ENCODE measurements at places on chromosomes 12 and 14.

GRCh38 chr12:103547929-103548328, 39.1 kb upstream of the STAB2 start:
- DNase-seq: no peak

DNA sequence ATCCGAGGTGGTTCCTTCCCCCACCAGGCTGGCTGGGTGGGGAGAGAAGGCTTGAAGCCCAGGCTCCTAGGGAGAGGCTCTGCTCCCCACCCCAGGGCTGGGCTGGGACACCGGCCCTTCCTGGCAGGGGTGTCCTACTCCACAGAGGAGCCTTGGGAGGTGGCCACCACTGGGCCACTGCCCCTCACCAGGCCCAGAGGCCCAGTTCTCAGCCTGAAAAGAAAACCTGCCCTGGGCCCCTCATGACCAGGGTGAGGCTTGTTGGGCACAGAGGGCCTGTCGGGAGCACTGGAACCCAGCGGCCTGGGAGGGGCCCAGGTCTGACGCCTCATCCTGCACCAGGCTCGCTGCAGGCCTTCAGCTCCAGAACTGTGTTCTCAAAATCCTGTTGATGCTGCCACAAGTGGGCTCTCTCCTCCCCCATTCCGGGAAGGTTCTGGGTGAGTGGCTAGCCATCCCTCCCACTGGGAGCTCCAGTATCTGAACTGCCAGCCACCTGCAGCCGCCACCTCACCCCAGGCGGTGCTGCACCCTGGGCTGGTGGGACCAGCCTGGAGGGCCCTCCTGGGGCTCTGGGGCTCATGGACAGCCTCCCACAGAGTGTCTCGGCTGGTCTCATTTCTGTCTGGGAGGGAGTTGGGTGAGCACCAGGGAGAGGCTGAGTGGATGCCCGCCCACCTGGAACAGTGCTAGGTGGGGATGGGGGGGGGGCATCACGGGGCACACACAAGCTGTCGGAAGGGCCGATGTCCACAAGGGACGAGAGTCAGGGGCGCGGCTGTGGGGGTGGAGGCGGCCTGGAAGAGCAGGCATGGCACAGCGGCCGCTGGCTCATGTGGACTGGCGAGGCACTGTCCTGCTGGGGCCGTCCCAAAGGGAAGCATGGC, 11.8 kb downstream of the BAG5 start:
- no peak for DNase-seq

GRCh38 chr12:5441497-5442236, 9.8 kb downstream of the NTF3 start:
- DNase-seq: peak; percentile 43

GRCh38 chr14:101017209-101017608, 113.7 kb upstream of the RTL1 start:
- no peak for DNase-seq

DNA sequence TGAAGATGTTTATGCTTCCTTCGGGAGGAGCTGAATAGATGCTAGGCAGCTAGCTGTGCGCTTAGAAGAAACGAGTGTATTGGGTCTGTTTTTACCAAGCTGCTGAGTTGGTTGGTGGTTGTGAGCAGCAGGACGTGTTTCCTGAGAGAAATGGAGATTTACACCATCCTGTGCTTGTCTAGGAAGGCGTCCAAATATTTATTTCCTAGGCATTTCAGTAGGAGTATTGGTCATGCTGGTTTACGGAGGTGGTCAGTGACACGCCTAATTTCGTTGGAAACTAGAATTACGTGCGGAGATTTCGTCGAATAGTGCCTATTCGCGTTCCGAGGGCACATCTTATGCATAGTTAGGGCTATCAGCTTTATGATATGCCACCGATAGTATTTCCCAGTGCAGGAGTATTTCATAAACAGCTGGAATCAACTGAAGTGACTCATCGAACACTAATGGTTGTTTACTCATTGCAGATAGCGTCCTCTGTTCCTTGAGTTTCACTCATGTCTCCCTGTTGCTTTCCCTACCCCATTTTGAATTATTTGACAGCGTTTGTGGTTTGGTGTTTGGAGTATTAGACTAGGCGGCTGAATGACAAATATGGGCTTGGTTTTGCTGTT, 780 bp downstream of the TBC1D15 start:
- no peak for DNase-seq

GRCh38 chr14:41607966-41608663, 1.4 kb downstream of the LRFN5 start:
- no peak for DNase-seq

DNA sequence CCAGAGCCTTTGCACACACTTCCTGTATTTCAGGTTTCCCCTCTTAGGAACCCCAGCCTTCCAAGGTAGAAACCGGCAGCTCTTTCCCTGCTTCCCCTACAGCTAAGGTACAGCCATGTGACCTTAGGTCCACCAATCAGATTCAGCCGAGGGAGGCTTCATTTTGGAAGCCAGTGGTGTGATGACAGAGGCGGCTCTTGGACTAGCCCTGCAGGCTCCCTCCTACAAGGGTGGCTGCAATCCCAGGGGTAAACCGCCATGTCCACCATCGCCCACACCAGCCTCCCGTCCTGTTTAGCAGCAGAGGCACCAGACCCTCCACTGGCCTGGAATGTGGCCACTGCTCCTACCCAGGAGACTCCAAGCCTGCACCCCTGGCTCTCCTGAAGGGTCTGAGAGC, 65.6 kb downstream of the SERPINA3 start:
- DNase-seq: no peak

- DNase-seq: no peak
These were observed 180.5 kb downstream of the KITLG start for GRCh38 chr12:88399811-88400210.

DNA sequence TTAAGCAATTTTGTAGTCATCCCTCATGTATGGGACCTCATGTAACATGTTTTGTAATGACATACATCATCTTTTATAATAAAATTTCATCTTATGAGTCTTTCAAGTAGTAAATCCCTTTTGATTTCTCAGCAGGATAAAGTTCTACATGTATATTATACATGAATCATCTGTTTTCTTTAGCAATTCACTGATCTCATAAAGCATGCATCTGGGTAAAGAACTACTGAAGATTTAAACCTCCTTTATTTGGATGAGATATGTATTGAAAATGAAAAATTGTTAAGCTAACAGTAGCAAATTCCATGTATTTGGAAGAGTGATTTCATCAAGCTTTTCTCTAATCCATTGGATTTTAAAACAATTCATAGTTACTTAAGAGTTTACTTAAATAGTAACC, 126.9 kb downstream of the KITLG start:
- DNase-seq: no peak

GRCh38 chr14:104682107-104682593, 7.3 kb upstream of the INF2 start:
- no peak for DNase-seq

GRCh38 chr12:3020850-3021435, 56.2 kb upstream of the TSPAN9 start:
- DNase-seq: no peak

DNA sequence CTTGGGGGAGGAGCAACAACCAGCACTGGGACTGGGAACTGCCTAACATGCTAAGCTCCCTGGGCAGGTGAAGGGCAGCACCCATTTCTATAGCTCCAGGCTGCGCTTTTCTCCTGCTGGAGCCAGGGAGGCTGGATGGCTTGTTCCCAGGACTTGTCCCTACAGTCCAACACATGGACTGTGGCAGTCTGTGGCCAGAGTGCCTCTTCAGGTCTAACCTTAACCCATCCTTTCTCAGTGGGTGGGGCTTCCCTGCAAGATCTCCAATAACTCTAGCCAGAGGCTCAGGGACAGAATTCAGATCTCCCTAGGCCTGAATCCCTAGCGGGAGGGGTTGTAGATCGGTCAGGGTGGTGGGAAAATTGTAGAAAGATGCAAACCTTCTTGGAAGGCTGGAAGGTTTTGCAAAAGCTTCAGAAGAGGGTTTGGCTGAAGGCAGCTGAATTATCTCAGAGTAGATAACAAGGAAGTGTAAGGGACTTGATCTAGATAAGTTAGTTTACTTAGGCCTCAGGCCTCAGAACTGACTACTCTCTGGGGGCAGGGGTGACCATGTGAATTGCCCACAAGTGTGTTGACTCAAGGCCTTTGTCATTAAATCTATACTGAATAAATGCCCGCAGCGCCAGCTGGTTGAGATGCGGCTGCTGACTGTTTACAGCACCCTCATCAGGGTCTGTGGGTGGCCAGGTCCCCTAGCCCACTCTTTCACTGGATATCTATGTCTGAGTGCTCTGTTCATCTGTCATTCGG, 60.7 kb downstream of the SSPN start:
- DNase-seq: no peak

GRCh38 chr12:50650285-50650684, 113.6 kb upstream of the ATF1 start:
- no peak for DNase-seq

- peak; percentile 47 for DNase-seq
These were observed 46.0 kb downstream of the MYO1H start for GRCh38 chr12:109393437-109394345.

- DNase-seq: peak; percentile 56
These were observed at the start of gene RTN1 for GRCh38 chr14:59870277-59871165. TSS of gene RTN1 (minus strand) at chr14:59870776. CDS start at chr14:59870630, 146 bp downstream.

DNA sequence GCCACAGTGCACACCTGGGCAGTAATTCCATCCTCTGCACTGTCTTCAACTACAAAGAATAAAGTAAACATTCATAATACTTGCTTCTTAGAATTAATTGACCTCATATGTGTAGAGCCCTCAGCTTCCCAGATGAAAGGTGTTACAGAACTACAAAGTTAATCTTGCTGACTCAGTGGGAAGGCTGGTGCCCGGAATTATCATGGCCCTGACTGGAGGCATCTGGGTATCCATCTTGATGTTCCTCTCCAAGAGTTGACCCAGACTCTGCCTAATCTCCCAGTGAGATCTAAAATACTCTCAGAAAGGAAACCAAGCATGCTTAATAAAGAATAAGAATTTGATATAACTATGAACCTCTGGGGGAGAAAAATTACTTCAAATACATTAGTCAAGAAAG, 147.0 kb upstream of the ARID2 start:
- DNase-seq: no peak

GRCh38 chr14:54591866-54592265, 24.9 kb downstream of the SAMD4A start:
- no peak for DNase-seq

GRCh38 chr12:19129122-19129485, 429 bp upstream of the PLEKHA5 start:
- DNase-seq: no peak

DNA sequence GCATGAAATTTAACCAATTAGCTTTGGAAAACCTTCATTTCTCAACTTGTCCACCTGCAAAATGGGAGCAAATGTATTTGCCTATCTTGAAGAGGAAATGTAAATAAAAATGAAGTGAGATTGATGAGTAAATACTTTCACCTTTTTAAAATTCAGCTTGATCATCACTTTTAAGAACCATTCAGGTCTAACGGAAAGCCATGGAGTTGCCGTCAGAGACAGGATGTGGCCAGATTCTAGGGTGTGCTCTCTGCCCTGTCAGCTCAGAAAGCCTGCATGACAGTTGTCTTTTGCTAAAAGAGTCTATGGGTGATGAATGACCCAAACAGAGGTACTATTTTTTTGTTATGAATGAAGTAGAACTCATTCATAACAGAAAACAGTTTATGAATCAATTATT, 104.3 kb upstream of the SLC35F4 start:
- no peak for DNase-seq

DNA sequence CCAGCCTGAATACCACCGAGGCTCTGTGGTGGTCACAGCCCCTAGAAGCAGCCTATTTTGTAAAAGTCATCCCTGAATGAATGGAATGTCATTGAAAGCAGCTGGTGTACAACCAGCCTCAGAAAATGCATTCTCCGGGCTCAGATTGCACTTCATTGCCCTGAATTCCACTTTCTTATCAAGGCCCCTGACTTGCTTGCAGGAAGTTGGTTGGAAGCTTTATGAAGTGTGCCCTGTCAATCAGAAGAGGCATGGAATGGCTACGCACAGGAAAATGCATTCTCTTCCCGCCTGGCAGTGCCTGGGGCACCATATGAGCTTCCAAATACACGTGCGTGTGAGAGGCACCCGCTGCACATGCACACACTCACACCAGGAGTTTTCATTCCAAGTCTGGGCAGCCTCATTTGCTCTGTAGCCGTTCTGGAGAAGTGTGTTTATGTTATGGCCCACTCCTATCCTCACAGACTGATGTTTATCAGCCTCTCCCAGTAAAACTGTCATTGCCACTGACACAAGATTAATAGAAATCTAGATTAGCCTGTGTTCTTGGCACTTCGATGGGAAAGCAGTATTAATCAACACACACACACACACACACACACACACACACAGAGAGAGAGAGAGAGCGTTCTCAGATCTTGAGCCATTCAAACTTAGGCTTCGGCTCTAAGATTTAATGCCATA, 63.9 kb downstream of the NUAK1 start:
- DNase-seq: peak; percentile 56

DNA sequence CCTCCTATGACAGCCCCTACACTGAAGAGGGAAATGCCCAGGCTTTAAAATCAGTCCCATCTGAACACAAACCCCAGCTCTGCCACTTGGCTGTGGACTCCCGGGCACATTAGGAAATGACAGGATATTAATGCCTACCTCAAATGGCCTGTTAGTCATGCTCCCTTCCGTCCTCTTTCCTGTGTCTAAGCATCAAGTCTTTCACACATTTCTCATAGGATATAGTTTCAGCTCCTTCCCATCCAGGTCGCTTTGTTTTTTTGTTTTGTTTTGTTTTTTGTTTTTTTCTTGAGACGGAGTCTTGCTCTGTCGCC, 16.1 kb downstream of the PLEK2 start:
- no peak for DNase-seq

- no peak for DNase-seq
These were observed 74.6 kb downstream of the STXBP6 start for GRCh38 chr14:24975393-24975792.

DNA sequence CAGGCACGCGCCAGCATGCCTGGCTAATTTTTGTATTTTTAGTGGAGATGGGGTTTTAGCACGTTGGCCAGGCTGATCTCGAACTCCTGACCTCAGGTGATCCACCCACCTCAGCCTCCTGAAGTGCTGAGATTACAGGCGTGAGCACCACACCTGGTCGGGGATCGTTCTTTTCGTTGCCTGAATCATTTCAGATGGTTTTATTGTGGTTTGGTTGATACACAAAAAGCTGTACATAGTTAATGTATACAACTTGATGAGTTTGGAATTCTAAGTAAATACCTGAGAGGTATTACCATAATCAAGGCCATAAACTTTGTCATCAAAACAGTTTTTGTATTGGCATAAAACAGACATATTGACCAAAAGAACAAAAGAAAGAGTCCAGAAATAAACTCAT, 63.3 kb downstream of the RIC8B start:
- DNase-seq: no peak

- DNase-seq: no peak
These were observed 309.3 kb downstream of the MED13L start for GRCh38 chr12:115968211-115968610.

- DNase-seq: no peak
These were observed 2.0 kb upstream of the CCDC197 start for GRCh38 chr14:93994919-93995682.

GRCh38 chr14:71855399-71856036, 76.7 kb upstream of the RGS6 start:
- DNase-seq: no peak

- no peak for DNase-seq
These were observed 43.5 kb downstream of the LMO3 start for GRCh38 chr12:16562435-16562834.
